RWPE2 (cell line): ENCODE measurements at places on chromosomes 16 and 17.

DNA sequence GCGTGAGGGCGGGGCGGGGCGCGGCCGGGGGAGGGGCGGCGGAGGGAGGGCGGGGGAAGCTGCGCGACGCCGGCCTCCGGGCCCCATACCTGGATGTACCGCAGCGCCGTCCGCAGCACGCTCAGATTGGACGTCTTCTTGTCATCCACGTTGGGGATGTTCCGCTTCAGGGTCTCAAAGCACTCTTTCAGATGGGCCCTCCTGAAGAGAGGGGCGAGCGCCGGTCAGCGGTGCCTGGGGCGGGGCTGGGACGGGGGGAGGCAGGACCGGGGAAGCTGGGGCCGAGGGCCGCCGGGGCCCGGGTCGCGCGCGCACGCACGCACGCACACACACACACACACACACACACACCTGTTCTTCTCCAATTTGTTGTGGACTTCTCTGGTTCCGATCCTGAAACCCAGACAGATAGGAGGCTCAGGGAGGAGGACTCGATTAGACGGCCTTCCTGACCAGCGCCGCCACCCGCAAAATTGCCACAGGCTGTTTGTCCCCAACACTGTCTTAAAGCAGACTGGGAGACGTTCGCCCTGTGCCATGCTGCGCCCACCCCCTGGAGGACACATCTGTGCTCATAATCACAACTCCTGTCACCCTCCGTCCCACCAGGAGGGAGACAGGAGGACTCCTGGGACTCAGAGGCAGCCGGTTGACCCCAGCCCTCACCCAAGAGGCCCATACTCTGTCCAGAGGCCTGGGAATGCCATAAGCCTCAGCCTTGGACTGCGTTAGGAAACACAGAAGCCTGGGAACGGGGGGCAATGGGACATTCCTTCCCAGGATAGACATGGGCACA is 6.7 kb downstream of the MNT start:
- DNase-seq, result no peak

GRCh38 chr17:35577830-35578196 is 558 bp downstream of the PEX12 start:
- no peak for DNase-seq

- DNase-seq, result no peak
Measured at GRCh38 chr16:57503366-57503765, 17.1 kb upstream of the DOK4 start.

GRCh38 chr16:78606545-78606944 is 507.1 kb downstream of the WWOX start:
- no peak for DNase-seq

GRCh38 chr17:73795730-73796129 is 151.5 kb upstream of the SDK2 start:
- no peak for DNase-seq

GRCh38 chr16:19748389-19749168 is 30.5 kb downstream of the IQCK start:
- DNase-seq, result no peak

- no peak for DNase-seq
Measured at GRCh38 chr17:35519439-35519838, 18.0 kb downstream of the SLFN12L start.

DNA sequence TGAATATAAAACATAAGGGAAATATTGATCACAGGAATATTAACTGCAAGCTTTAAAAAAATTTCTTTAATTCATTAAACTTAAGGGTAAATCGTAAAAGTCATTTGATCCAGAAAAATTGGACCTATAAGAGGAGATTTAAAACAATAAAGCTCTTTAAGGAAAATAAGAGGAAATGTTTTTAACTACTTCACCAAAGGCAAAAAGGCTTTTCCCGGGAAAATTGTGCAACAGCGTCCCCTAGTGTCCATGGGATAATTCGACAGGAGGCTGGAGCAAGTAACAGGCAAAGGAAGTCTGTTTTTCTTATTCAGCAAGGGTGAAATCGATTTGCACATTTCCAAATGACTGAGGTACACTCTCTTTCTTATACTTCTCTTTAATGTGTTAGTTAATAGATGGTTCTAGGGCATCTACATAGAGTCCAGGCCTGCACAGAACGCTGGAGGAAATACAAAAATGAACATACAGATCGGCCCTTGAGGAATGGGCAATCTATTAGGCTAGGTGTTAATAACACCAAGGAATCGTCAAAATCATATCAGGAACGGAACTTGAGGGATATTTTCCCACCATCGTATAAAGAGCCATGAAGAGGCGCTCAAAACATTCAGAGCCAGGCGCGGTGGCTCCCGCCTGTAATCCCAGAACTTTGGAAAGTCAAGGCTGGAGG is 61.4 kb downstream of the ZNF18 start:
- no peak for DNase-seq

DNA sequence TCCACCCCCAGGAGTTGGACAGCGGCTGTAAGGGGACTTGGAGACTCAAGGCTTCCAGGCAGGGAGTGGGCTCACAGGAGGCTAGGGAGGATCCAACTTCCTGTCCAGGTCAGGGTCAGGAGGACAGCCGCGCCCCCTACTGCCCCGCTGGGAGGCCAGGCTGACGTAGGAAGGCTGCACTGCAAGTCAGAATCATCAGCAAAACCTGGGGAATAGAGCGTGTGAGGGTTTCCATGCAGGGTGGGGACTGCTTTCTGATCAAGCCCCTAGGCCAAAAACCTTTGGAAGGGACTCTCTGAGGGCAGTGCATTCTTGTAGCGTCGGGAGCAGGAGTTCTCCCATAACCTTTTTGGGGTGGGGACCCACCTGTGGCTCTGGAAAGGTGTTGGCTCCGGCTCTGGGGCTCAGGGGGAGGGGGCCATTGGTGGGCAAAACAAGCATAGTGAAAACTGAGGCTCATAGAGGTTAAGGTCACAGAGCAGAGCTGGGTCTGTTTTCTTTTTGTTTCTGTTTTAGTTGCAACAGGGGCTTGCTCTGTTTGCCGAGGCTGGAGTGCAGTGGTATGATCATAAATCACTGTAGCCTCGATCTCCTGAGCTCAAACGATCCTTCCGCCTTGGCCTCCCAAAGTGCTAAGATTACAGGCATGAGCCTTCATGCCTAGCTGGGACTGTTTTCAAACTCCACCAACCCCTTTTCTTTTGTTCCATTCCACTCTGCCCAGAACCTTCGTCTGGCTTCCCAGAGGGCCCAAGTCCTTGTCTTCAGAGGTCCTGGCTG is 22.1 kb downstream of the RAI1 start:
- DNase-seq, result no peak
